Naive thymus-derived CD8-positive, alpha-beta T cell (primary cell): ENCODE measurements at places on chromosomes 5 and 9. TPM values are rescaled to one million over a fixed set of nuclear protein-coding genes. Genes with fewer than 3 reads are reported as not detected.

- DNase-seq = no peak
- H3K27ac ChIP-seq = no peak overlapping the region
- no peaks in the 10 kb centered on the region for H3K4me1 ChIP-seq
- no peaks in the 10 kb centered on the region for H3K27me3 ChIP-seq
- no peak overlapping the region for H3K4me3 ChIP-seq
- H3K36me3 ChIP-seq = no peaks in the 10 kb centered on the region
Observed at GRCh38 chr5:68924481-68925145, 169.2 kb upstream of the SLC30A5 start.

GRCh38 chr5:96772542-96772941, 35.2 kb downstream of the ERAP1 start:
- peaks cover 24% of the 10 kb centered on the region for H3K36me3 ChIP-seq
- DNase-seq = no peak
- no peaks in the 10 kb centered on the region for H3K27me3 ChIP-seq
- peak overlapping the region; percentile 69 for H3K27ac ChIP-seq

DNA sequence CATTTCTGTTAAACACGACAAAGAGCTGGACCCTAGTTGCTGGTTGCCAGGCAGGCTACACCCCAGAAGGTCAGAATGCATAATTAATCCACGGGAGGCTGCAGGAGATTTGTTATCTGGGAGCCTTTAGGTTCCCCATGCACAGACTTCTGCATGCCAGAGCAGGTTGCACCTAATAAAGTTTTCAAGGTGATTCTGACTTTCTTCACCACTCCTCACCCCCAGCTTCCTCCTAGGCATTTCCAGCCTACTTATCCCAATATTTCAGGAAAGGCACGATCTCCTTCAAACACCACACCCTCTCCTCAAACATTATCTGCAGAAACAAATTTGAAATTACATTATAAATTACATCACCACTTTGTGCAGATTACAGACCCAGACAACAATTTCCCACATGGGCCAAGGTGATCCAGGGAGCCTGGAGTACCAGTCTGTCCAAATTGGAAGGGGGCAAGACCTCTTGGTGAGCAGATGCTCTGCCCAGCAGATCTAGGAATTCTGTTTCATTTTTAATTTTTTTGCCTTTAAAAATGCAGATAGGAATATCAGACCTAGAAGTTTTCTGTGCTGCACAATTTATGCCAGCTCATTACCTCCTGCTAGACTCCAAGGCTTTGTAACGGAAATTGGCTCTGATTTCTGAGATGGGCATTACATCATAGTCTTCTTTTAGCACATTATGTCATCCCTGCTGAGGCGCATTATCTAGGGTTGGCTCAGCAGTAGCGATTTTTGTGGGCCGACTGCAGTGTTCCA, 363.4 kb upstream of the SLC30A5 start:
- no peak for DNase-seq
- H3K27me3 ChIP-seq = no peaks in the 10 kb centered on the region
- no peak overlapping the region for H3K27ac ChIP-seq
- H3K4me1 ChIP-seq = peaks cover 8% of the 10 kb centered on the region
- H3K4me3 ChIP-seq = no peak overlapping the region

Gene STPG3
- total RNA-seq = not detected

Gene PCDHGB1
- total RNA-seq = not detected

DNA sequence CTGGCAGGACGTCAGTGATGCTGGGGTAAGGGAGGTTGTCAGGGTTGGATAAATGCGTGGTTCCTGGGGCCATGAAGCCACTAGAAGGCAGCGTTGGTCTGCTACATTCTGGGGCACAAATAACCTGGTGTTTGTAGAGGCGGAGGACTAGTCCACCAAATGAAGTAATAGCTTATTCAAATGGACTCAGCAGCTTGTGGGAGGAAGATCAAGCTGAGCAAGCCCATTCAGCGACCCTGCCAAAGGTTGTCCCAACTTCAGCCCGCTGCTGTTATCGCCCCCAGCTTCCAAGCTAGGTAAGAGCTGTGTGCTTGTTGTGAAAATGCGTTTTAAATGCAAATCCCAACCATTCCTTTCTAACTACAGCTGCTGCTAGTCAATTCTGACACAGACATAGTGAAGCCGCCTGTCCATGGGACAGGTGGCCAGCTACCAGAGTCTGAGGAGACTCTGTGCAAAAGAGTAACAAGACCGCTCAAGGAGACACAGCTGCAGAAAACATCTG, 7.6 kb upstream of the FAM240B start:
- no peaks in the 10 kb centered on the region for H3K36me3 ChIP-seq
- H3K27ac ChIP-seq = no peak overlapping the region
- H3K27me3 ChIP-seq = peaks cover 27% of the 10 kb centered on the region
- H3K4me3 ChIP-seq = no peak overlapping the region
- H3K4me1 ChIP-seq = no peaks in the 10 kb centered on the region

GRCh38 chr5:149778303-149779123, 48.4 kb downstream of the PPARGC1B start:
- H3K4me3 ChIP-seq = no peak overlapping the region
- H3K27me3 ChIP-seq = no peaks in the 10 kb centered on the region
- no peaks in the 10 kb centered on the region for H3K36me3 ChIP-seq
- no peak overlapping the region for H3K27ac ChIP-seq
- H3K4me1 ChIP-seq = peaks cover 30% of the 10 kb centered on the region
- DNase-seq = no peak

Gene RNF180
- total RNA-seq = not detected

DNA sequence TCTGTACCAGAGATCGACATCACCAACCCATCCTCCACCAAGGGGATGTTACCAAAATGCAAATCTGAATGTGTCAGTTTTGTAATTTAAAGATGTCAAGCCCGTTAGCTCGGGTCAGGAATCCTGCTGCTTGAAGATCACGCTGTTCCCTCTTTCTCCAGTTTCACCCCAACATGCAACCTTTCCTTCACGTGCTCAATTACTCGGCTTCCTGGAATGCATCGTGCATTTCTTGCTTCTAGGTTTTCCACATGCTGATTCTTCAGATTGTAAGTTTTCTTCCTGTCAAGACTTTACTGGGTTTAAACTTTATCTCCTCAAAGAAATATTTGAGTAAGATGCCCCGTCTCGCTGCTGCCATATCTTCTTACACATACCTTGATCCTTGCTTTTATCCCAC, 209.5 kb upstream of the SNX2 start:
- H3K27me3 ChIP-seq = peaks cover 7% of the 10 kb centered on the region
- no peak overlapping the region for H3K4me3 ChIP-seq
- no peaks in the 10 kb centered on the region for H3K4me1 ChIP-seq
- no peaks in the 10 kb centered on the region for H3K36me3 ChIP-seq

DNA sequence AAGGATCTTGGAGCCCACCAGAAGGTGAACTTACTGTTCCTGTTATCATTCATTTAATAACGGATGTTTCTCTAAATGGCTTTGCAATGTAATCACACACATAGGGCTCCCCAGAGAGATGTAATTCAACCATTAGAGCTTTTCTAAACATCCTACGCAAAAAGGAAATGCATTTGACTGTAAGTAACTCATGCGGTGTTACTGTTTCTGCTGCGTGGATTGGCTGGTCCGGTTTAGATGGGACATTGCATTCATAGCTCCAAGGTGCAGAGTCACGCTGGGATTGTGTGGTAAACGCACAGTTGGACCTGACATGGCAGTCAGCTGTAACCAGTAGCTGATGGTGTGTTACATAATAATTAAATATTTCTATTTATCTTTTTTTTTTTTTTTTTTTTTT, 185.5 kb upstream of the OTULINL start:
- H3K4me3 ChIP-seq = no peak overlapping the region
- no peak overlapping the region for H3K27ac ChIP-seq
- H3K27me3 ChIP-seq = no peaks in the 10 kb centered on the region
- H3K36me3 ChIP-seq = no peaks in the 10 kb centered on the region
- no peak for DNase-seq

- peak overlapping the region; percentile 97 for H3K27ac ChIP-seq
- peak overlapping the region; percentile 93 for H3K4me3 ChIP-seq
- DNase-seq = peak; percentile 36
- no peaks in the 10 kb centered on the region for H3K27me3 ChIP-seq
Observed at GRCh38 chr9:127451858-127452656, 747 bp downstream of the LRSAM1 start.

- peak; percentile 74 for DNase-seq
- peaks cover 50% of the 10 kb centered on the region for H3K4me1 ChIP-seq
- H3K4me3 ChIP-seq = peak overlapping the region; percentile 85
- peak overlapping the region; percentile 99 for H3K27ac ChIP-seq
- no peaks in the 10 kb centered on the region for H3K27me3 ChIP-seq
- peaks cover 35% of the 10 kb centered on the region for H3K36me3 ChIP-seq
Observed at GRCh38 chr5:40834391-40834848, 602 bp downstream of the RPL37 start.

Gene HEXB
- total RNA-seq = 48.9 TPM

Gene ERBIN
- 127 TPM for total RNA-seq

GRCh38 chr5:9507974-9508373, 37.9 kb downstream of the SEMA5A start:
- H3K4me1 ChIP-seq = no peaks in the 10 kb centered on the region
- DNase-seq = no peak
- no peak overlapping the region for H3K4me3 ChIP-seq
- no peaks in the 10 kb centered on the region for H3K36me3 ChIP-seq

GRCh38 chr5:155053501-155053900, 39.9 kb downstream of the KIF4B start:
- no peak overlapping the region for H3K27ac ChIP-seq
- no peaks in the 10 kb centered on the region for H3K4me1 ChIP-seq
- H3K36me3 ChIP-seq = no peaks in the 10 kb centered on the region
- DNase-seq = no peak

GRCh38 chr5:113721171-113721570, 207.7 kb downstream of the YTHDC2 start:
- no peaks in the 10 kb centered on the region for H3K27me3 ChIP-seq
- H3K27ac ChIP-seq = no peak overlapping the region
- H3K4me1 ChIP-seq = no peaks in the 10 kb centered on the region
- no peak for DNase-seq

DNA sequence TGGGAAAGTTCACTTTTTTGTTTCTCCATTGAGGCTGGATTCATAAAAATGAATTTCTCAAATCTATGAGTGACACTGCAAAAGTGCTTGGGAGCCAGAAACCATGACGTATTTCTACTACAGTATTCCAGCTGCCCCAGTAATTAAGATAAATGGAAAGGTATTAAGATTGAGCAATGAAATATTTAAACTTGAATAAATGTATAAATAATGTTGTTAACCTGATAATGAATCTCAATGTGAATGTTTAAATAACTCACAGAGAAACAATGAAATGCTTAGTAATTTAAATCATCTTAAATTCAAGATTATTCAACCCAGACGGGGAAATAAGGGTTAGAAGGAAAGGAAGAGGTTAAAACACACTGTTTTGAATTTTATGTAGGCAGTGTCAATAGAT, 11.2 kb upstream of the SRP19 start:
- no peak for DNase-seq
- peaks cover 5% of the 10 kb centered on the region for H3K27me3 ChIP-seq

GRCh38 chr9:108603141-108603540, 252.6 kb downstream of the ACTL7B start:
- H3K27me3 ChIP-seq = peaks cover 1% of the 10 kb centered on the region
- H3K4me1 ChIP-seq = no peaks in the 10 kb centered on the region
- H3K27ac ChIP-seq = no peak overlapping the region
- no peaks in the 10 kb centered on the region for H3K36me3 ChIP-seq
- no peak overlapping the region for H3K4me3 ChIP-seq

DNA sequence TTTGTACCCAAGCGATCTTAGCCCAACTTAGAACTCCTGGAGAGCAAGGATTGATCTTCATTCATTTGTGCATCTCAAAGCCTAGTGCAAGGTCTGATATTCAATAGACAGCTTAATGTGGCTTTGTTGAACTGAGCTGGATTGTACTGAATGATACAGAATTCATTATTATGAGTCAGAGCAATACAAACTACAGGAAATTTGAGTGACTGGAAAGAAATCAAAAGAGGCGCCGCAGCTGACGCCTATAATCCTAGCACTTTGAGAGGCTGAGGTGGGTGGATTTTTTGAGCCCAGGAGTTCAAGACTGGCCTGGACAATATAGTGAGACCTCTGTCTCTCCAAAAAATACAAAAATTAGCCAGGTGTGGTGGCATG, 58.6 kb downstream of the ENC1 start:
- DNase-seq = no peak
- H3K27ac ChIP-seq = no peak overlapping the region
- peaks cover 15% of the 10 kb centered on the region for H3K4me1 ChIP-seq
- H3K4me3 ChIP-seq = no peak overlapping the region
- H3K36me3 ChIP-seq = no peaks in the 10 kb centered on the region

Gene CCNI2
- 10.2 TPM for total RNA-seq

Gene DOCK8
- 195 TPM for total RNA-seq

- no peak overlapping the region for H3K4me3 ChIP-seq
- H3K27me3 ChIP-seq = peaks cover 7% of the 10 kb centered on the region
- no peaks in the 10 kb centered on the region for H3K4me1 ChIP-seq
- no peak overlapping the region for H3K27ac ChIP-seq
- H3K36me3 ChIP-seq = no peaks in the 10 kb centered on the region
- DNase-seq = no peak
Observed at GRCh38 chr9:109721001-109721400, 59.0 kb upstream of the PALM2AKAP2 start.

GRCh38 chr9:126392662-126393371, 66.2 kb downstream of the MVB12B start:
- H3K27me3 ChIP-seq = no peaks in the 10 kb centered on the region
- peaks cover 47% of the 10 kb centered on the region for H3K4me1 ChIP-seq
- no peak for DNase-seq

- H3K36me3 ChIP-seq = no peaks in the 10 kb centered on the region
- H3K4me1 ChIP-seq = peaks cover 15% of the 10 kb centered on the region
- no peak overlapping the region for H3K4me3 ChIP-seq
- peak overlapping the region; percentile 37 for H3K27ac ChIP-seq
Observed at GRCh38 chr5:56319526-56320181, 86.5 kb upstream of the ANKRD55 start.

Gene ZFYVE16
- total RNA-seq = 22.4 TPM

Gene PCDHGC4
- not detected for total RNA-seq

DNA sequence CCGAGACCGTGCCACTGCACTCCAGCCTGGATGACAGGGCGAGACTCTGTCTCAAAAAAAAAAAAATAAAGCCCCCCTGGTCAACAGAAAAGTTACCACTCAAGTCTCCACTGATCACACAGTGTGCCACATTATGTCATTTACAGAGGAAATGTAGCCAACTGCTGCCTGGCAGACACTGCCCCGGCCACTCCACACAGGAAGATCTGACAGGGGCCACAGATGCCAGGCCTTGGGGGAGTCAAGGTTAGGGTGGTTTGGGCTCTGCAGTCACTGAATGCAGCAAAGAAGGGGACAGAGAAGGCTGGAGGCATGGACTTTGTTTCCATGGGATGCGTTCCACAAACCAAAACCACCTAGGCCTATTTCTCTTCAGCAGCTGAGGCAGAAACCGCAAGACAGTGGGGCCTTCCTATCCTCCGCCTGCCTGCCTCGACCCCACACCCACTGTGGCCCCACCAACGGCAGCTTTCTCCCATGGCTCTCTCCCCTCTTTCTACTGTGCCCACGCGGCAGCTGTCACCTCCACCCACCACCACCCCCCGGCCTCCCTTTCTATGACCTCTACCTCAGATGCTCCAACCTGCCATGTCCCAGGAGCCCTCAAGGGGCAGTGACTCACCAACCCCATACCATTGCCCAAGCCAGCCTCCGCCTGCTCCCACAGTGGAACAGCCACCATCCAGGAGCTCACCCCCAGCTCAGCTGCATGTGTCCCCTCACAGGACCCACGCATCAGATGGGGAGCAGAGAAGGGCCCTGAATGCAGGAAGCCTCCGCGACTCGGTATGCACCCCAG, 12.4 kb downstream of the IPPK start:
- no peak overlapping the region for H3K4me3 ChIP-seq
- peaks cover 58% of the 10 kb centered on the region for H3K36me3 ChIP-seq
- H3K27me3 ChIP-seq = no peaks in the 10 kb centered on the region
- peaks cover 12% of the 10 kb centered on the region for H3K4me1 ChIP-seq
- H3K27ac ChIP-seq = no peak overlapping the region
- no peak for DNase-seq

Gene ERCC6L2
- total RNA-seq = 78.0 TPM
